ENCODE measurements at places on chromosomes 4 and X.

DNA sequence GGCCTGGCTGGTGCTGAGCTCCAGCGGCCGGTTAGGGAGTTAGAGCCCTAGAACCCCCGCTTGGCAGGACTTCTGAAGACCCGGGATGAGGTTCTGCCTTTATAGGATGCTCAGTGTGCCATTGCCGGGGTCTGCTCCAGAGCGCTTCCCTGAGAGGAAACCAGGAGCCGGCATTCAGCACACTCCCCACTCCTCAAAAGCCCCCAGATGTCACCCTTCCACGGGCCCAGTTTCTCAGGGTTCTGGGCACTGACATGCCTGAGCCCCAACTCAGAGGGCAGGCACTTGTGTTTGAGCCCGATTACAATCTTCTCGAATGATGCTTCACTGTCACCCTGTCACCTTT lies 6.5 kb downstream of the NKX3-2 start:
- no peak for DNase-seq

GRCh38 chr4:149999485-150000074 lies 78.7 kb upstream of the DCLK2 start:
- DNase-seq: peak; percentile 91

DNA sequence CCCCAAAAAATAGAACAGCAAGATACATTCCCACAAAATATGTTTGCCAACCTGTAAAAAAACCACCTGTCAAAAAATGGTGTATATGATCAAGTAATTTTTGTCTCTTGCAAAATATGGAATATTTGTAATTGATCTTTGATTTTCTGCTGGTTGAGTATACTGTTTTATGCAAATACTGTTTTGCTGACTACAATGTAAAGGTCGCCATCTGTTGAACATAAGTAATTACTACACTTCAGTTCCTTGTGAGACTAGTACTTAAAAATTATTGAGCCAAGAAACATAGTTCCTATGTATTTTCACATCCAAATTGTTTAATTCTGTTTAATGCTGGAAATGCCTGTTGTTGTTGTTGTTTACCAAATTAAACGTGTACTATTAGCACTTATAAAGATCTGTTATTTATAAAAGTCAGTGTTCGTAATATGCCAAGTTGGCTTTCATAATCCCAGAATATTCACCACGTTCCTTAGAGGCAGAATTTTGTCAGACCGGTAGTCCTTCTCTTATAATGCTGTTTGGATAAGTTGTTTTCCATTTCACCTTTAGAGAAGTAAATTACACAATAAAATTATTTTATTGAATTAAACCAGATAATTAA lies 144.2 kb downstream of the PDLIM5 start:
- peak; percentile 81 for DNase-seq

DNA sequence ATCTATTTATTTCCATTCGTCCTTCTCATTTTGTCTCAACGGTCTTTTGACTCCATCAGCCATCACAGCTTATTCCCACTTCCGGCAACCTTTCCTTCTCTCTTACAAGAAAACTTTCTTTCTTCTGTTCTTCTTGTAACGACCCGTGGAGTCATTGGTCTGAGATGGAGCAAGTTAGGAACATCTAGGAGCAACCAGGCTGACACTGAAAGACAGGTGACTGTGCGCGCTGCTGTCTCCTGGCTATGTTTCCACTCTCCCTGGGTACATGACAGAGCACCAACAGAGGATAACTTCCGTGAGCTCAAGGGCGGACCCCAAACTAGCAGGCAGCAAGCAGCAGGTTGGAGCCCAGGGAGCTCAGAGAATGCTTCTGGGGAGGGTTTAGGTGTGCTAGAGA lies 2.5 kb downstream of the FGF5 start:
- no peak for DNase-seq

DNA sequence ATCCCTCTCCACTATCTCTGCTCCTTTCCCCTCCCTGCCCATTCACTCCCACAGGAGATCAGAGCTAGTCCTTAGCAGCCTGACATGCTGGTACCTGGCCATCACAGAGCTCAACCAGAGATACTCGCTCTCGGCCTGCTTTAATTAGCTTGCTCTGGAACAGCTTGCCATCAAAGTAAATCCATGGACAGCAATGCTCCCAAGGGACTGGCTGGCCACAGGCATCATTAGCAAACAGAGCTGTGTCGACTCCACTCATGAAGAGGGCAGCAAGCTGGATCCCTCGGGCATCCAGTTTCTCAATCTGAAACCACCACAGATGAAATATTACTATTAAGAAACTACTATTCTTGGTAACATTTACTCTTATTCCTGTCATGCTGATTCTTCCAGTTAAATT lies 43.4 kb upstream of the PHF8 start:
- no peak for DNase-seq

DNA sequence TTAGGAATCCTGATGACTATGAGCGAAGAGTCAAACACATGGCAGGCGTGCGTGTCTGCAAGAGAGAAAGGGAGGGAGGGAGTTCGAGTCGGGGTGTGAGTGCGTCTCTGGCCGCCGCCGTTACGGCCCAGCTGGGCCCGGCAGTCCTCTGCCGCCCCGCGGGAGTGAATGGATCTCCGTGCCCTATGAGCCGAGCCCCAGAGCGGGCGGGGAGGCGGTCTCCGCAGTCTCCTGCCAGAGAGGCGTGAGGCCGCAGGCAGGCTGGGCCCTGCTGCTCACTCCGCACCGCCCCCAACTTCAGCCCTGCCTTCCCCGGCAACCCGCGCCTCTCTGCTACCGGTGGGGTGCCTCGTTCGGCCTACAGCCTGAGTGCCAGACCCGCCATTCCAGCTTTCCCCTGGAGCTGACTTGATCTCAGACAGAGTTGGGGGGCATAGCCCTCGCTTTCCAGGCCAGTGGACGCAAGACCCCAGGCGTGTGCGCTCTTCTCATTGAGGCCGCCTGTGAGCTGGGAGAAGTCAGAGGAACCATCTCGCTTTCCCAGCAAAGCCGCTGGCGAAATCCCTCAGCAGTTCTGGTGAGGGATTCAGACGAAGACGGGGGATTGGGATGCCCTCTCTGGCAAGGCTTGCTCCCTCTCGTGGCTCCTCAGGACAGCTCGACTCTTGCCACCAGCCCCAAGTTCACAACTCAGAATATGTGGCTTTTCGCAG lies 1.4 kb downstream of the SLC16A2 start:
- DNase-seq: peak; percentile 71
